Spinal cord (tissue), 10 donors: ENCODE measurements at places on chromosomes 11 and 22. TPM values are rescaled to one million over a fixed set of nuclear protein-coding genes. Genes with fewer than 3 reads are reported as not detected.
A peak's percentile ranks its signal among the peaks of the same experiment; 100 is the strongest.

- no peak for DNase-seq
Measured at GRCh38 chr11:79168530-79169110, 272.2 kb downstream of the TENM4 start.

DNA sequence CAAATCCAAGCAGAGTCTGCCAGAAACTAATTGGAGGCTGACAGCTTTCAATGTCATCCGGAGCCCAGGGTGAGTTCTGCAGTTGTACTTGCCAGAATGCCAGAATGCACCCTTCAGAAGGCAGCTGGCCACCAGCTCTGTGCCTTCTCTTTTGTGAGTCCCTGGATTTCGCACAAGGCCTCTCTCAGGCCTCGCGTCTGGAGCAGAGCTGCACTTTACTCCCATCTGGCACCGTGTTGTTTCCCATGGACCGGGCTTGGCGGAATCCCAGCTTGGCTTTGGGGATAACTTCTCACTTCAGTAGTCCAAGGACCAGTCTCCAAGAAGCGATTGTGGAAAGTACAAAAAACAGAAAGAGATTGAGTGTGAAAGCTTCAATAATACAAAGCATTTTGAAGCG lies 451.3 kb upstream of the KIRREL3 start:
- DNase-seq: peak; percentile 77

- no peak for DNase-seq
Measured at GRCh38 chr22:25403284-25403810, 161.1 kb upstream of the GRK3 start.

- DNase-seq: no peak
Measured at GRCh38 chr11:80487952-80488351, 1047.1 kb upstream of the TENM4 start.

MMP3 gene
- total RNA-seq: 0.10 TPM
